ENCODE measurements at places on chromosomes 2 and 18.

DNA sequence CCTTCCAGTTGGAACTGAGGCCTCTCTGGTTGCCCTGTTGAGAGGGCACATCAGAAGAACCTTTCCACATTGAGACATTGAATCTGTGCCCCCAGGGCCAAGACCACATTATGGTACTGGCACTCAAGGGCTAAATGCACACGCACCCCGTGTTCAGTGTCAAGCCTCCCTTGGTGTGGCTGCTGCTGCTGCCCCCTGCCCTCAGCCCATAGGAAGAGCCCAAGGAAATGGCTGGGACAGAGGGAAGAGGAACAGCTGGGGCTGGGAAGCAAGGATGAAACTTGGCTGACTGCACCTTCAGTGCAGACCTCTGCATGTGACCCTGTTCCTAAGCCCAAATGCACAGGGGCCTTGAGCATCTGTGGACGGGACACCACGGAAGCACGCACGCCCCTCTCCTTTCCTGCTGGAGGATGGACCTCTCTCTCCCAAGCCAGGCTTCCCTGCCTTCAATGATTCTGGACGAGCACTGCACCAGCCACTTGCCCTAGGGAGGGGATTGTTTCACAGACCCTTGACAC is 40.2 kb downstream of the NIFK start:
- no peak for DNase-seq

- no peak for DNase-seq
These were observed 55.7 kb downstream of the SCN2A start for GRCh38 chr2:165294912-165295311.

- peak; percentile 72 for DNase-seq
These were observed 20.2 kb downstream of the GATA6 start for GRCh38 chr18:22189449-22190166.

DNA sequence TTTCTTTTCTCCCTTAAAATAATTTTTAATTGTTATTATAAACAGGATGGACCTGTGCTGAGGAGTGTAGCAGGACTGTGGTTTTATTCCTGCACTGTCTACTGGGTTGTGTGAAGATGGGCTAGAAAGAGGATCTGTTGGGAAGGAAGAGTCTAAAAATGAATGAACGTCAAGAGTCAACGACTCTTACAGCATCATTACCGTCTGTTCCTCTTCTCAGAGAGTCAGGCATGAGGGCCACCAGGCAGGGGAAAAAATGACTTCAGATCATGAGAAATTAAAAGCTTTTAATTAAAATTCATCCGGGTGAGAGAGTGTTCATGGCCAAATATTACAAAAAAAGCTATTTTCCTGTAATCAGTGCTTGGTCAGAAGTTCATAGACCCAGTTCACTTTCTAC is 32.6 kb downstream of the SRSF7 start:
- no peak for DNase-seq

DNA sequence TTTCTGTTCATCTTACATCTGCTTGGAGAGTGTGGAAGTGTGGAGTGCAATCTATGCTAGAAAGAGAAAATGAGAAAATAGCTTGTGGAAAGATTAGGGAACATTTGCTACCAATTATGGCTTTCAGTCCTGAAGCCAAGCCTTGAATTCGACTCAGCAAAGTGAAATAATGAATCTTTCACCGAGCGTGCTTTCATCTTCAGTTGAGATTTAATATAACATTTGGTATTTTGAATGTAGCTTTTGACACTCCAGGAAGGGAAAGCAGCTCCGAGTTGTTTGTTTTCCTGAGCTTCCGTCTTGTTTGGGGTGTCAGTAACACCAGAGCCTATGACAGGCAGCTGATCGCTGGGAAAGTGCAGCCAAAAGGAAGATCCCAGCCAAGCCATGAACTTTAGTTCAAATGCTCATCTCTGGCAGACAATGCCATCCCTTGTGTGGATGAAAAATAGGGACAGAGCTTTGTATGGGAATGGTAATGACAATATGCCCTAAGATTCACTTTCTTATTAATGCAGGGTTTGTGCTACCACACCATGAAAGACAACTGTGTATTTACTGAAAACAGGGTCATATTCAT is 25.0 kb upstream of the PHLPP1 start:
- DNase-seq = no peak

DNA sequence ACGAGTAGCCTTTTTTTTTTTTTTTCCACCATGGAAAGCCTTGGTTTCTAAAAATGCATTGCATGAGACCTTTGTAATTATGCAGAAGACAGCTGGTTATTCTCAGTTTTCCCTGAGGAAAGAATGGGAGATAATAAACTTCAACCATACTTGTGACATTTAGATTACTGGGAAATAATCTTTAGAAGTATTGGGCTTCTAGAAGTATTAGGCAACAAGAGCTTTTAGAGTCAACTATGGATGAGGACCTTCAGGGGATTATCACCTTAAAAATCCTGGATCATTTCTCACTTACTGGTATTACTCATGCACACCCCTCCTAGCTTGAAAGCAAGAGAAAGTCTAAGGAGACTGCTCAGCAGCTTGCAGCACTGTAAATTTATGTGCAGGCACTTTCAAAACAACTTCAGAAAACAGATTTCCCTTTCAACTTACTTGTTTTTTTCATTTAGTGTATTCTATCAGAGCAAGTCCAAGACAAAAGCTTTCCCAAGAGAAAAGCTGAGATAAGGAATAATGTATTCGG is 175.9 kb downstream of the NRXN1 start:
- DNase-seq = no peak

GRCh38 chr2:192126912-192127311 is 67.8 kb downstream of the TMEFF2 start:
- no peak for DNase-seq

GRCh38 chr18:56511996-56512395 is 126.4 kb downstream of the TXNL1 start:
- no peak for DNase-seq

GRCh38 chr18:13513021-13513420 is 213.3 kb downstream of the FAM210A start:
- no peak for DNase-seq

DNA sequence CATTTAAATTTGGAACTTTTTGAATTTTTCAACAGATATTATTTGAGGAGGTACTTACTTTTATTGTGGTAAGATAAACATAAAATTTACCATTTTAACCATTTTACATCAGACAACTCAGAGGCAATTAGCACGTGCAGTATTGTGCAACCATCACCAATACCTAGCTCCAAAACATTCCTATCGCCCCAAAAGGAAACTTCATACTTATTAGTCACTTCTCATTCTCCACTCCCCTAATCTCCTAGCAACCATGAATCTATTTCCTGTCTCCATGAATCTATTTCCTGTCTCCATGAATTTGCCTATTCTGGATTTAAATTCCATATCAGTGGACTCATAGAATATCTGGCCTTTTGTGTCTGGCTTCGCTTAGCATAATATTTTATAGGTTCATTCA is 69.9 kb upstream of the FAM136A start:
- DNase-seq = peak; percentile 88

- DNase-seq = no peak
These were observed 283.4 kb downstream of the CNTNAP5 start for GRCh38 chr2:124308319-124309062.

GRCh38 chr2:198478361-198478760 is 674.0 kb downstream of the PLCL1 start:
- no peak for DNase-seq

- DNase-seq = peak; percentile 33
These were observed 1.1 kb upstream of the TACR1 start for GRCh38 chr2:75200140-75201096.

- DNase-seq = peak; percentile 69
These were observed 81.1 kb downstream of the RTP5 start for GRCh38 chr2:241950413-241951315.

DNA sequence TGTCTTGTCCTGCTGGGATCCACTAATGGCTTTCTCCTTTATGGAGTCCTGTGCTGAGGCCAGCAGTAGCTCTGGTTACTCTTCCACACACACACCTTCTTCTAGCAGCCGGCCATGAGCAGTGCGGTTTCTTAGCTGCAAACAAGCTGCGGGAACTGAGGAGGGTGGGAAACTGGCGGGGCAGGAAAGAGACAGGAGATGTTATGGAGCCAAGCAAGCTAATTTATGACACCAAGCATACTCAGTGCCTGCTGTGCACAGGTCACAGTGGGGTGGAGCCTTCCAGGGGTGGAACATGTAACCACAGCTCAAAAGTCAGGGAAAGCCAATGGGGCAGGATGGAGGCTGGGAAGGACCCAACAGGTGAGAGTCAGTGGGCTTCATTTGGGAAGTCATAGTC is 180.8 kb downstream of the FAM210A start:
- DNase-seq = no peak

DNA sequence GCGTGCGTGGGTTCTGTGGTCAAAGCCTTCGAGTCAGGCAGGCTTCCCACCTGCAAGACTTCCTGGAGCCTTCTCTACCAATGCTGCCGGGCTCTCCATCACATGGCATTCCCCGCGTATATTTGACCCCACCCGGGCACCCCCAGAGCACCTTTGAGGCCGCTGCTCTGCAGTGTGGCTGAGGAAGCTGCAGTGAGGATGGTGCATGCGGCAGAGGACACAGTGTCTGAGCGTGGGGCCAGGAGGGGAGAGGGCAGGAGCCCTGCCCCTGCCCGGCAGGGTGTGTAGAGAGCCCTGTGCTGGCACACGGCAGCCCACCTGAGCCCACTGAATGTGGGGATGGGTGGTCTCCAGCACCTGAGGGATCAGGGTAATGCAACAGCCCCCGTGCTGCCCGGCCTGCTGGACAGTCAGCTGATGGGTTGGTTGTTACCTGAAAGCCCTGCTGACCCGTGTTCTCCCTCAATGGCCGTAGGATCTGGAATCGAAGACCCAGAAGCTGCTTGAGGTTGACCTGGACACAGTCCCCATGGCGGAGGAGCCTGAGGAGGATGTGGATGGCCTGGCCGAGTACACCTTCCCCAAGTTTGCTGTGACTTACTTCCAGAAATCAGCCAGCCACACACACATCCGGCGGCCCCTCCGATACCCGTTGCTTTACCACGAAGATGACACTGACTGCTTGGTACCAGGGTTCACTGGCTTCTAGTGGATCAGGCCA is 36.8 kb upstream of the GPR17 start:
- DNase-seq = no peak

GRCh38 chr2:102144128-102144527 is 1.6 kb downstream of the IL1R1 start:
- peak; percentile 80 for DNase-seq

DNA sequence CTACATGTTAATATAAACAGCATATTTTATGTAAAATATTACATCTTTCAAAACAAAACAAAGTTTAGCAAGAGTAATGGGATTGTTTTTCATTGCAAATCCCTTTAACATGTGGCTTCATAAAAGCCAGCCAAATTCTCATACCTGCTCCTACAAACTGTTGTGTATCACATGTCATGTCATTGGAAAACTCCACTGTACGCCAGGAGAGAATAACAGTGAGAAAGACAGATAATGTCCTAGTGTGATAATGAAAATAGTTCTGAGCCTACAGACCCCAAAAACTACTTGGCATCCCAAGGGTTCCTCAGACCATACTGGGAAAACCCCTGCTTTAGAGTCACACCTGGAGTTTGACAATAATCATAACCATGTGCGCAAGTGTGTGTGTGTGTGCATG is 182.7 kb upstream of the HNRNPA3 start:
- DNase-seq = no peak

All from fibroblast of pulmonary artery (primary cell).